ENCODE measurements at places on chromosomes 1 and 21. TPM values are rescaled to one million over a fixed set of nuclear protein-coding genes. Genes with fewer than 3 reads are reported as not detected.

DNA sequence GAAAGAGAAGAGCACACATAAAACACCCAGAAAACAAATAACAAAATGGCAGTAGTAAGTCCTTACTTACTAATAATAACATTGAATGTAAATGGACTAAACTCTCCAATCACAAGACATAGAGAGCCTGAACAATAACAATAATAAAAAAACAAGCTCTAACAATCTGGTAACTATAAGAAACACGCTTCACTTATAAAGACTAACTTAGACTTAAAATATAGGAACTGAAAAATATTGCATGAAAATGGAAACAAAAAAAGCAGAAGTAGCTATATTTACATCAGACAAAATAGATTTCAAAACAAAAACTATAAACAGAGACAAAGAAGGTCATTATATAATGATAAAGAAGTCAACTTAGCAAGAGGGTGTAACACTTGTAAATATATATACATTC lies 83.1 kb upstream of the LYPLAL1 start:
- DNase-seq: no peak

DNA sequence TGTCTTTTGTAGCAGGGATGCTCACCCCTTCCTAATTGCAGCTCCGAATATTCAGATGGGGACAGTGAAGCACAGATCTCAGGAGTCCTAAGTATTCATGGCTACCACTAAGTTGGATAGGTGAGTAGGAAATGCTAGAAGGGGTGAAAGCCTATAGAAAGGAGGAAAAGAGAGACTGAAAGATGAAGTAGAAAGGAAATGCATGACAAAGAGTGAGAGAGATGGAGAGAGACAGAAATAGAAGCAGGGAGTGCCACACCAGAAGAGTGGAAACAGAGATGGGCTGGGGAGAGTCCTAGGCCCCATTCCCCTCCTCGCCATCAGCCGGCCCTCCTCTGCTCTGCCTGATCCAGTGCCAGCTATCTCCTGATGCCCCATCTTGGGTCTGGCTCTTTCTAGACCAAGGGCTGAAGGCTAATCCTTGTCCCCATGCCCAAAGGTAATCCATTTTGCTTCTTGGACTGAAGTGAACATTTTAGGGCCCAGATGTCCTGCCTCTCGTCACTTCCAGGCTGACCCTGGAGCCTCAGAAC lies 2.0 kb downstream of the PEA15 start:
- no peak for DNase-seq

DNA sequence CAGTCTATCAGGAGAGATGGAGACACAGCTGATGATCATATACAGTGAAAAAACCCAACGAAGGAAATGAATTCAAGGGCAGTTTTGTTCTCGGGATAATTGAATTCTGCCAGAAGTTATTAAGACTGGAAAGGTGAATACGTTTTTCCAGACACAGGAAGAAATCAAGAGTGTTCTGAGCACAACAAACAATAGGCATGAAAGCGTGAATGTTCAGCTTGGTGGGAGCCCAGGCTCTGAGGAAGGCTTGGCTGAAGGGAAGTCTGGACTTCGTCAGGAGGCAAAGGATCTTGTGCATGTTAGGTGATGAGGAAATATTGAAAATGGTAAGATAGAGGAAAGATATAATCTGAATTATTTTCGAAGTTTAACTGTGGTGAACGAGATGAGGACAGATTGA lies 50.4 kb downstream of the CYYR1 start:
- DNase-seq: no peak

- no peak for DNase-seq
Measured at GRCh38 chr1:214317734-214318133, 36.8 kb downstream of the SMYD2 start.

GRCh38 chr1:209645574-209646452 lies 6.4 kb downstream of the LAMB3 start:
- no peak for DNase-seq

DNA sequence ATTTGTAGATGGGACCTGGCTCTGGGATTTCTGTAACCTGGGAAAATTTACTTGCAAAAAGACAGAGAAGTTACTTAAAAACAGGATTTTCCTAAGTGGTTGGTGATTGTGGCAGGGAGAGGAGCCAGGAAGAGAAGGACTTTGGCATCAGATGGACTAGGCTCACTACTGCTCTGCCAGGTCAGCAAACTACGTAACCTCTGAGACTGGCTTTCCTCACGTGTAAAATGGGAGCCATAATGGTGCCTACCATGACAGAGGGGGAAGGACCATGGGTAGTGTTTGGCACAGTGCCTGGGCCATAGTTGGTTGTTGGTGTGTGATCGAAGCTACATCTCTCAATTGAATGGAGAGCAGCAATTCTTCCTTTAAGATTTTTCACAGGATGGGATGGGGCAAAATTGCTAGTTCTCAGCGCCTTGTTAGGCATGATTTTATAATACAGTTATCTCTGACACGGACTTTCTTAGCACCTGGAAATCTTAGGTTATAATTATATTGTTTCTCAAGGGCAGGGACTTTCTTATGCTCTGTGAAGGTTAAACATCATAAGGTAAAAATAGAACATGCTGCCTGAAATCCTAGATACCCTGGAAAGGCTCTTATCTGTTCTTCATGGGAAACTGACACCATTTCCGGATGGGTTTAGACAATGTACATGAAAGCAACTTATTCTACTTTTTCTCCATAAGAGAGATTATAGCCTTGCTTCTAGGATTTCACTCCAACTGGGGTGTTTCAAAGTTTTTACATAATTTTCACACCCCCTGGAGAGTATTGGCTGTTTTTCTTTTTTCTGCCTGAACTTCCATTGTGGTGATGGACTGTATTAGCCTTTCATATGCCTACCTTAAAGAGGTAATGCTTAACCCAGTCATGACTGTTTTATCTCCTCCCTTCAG lies 10.9 kb downstream of the ROR1 start:
- no peak for DNase-seq

GRCh38 chr1:58755468-58755872 lies 28.4 kb downstream of the JUN start:
- DNase-seq: no peak

DNA sequence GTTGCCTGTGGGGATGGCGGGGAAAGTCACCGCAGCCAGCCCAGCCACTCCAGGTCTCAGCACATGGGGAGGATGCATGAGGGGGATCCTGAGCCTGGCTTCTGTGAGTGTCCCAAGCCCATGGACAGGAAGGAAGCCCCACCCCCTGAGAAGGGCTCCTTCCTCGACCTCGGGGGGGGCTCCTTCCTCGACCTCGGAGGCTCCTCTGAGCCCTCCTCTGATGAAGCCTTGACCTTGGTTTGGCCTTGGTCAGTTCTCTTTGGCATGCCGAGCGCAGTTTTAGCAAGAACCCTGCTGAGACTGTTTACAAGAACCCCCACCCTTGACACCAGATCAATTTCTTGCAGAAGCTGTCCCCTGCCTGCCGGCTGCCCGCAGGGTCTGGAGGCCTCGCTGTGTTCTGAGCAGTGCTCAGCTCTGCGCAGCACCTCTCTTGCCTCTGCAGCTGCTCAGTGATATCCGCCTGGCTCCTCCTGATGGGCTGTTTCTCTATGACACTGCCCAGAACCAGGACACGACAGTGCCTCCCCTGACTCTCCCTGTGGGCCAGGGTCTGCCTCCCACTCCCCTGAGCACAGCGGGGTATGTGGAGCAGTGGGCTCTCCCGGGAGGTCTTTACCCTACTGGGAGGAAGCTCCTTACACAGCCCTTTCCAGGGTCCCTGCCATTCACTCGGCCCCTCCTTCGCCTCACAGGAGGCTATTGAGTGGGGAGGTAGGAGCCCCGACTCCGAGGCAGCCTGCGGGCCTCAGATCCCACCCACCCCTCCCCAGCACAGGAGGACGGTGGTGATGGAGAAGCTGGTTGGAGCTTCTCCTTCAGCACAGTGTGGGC lies 15.4 kb downstream of the ACTRT2 start:
- DNase-seq: no peak

GRCh38 chr1:151356696-151357095 lies 9.6 kb upstream of the RFX5 start:
- DNase-seq: no peak

DNA sequence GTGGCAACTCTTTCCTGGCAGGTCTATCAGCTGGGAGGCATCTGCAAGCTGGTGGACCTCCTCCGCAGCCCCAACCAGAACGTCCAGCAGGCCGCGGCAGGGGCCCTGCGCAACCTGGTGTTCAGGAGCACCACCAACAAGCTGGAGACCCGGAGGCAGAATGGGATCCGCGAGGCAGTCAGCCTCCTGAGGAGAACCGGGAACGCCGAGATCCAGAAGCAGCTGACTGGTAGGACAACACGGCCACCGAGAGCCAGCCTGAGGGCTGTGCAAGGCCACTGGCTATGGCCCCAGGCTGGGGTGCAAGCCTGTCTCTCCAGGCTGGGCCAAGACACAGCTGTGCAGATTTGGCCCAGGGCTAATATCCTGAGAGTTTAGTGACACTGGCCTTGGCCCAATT lies 34.2 kb downstream of the PKP1 start:
- no peak for DNase-seq

DNA sequence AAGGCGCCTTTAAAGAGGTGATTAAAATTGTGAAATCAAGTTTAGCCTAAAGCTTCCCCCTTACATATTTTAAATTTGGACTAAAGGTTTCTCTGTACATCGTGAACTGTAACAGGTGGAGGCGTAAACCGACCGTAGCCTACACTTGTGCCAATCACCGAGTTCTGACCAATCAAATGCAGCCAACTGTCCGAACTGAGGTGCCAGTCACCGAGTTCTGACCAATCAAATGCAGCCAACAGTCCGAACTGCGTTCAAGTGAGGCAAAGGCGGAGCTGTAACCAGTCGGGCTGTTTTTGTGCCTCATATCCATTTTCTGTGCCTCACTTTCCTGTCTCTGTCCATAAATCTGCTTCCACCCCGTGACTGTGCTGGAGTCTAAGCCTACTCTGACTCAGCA lies 7.4 kb downstream of the TFF1 start:
- DNase-seq: no peak

The TDRD10 gene
- polyA plus RNA-seq: 1.4 TPM

The CLK2 gene
- polyA plus RNA-seq: 87.6 TPM

The PGBD5 gene
- 5.8 TPM for polyA plus RNA-seq

The TIAM1 gene
- polyA plus RNA-seq: 18.1 TPM

The GJA5 gene
- 16.3 TPM for polyA plus RNA-seq

The PDC gene
- 0.35 TPM for polyA plus RNA-seq

The ASH1L gene
- 55.2 TPM for polyA plus RNA-seq

Measured in left kidney (tissue), 8 donors.